Activated effector memory CD4-positive, alpha-beta T cell treated with anti-CD3 and anti-CD28 coated beads, Interleukin-2, amount 50 U/mL, for 16 hours (primary cell): ENCODE measurements at places on chromosomes 5 and 9.

GRCh38 chr5:80190960-80191359 is 64.9 kb downstream of the SERINC5 start:
- DNase-seq = no peak

GRCh38 chr9:32965999-32966722 is 35.3 kb downstream of the APTX start:
- DNase-seq = no peak

- DNase-seq = no peak
These were observed 121.9 kb downstream of the CDH18 start for GRCh38 chr5:19866090-19866450.

DNA sequence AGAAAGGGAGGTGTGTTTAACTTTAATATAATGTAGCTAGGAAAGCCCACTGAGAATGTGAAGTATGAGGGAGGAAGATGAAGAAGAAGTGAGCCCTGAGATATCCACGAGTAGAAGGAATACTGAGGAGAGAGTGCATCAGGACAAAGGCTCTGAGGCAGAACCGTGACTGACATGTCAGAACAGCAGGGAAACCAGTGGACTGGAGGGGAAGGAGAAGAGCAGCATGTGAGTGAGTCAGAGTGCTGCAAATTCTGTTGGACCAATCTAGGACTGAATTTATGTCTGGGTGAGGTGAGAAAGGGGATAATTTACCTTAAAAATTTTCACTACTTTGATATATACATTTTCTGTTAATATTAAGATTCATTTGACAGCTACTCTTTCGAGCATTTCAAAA is 110.3 kb downstream of the ST8SIA4 start:
- no peak for DNase-seq

GRCh38 chr5:55407059-55407684 is 99.4 kb downstream of the MTREX start:
- no peak for DNase-seq

GRCh38 chr9:94639061-94639998 is at the start of gene FBP1:
FBP1 (minus strand) TSS chr9:94639518; CDS start chr9:94639310, 208 bp downstream.
- DNase-seq = peak; percentile 77

GRCh38 chr5:14156650-14157492 is 13.7 kb downstream of the TRIO start:
- no peak for DNase-seq

DNA sequence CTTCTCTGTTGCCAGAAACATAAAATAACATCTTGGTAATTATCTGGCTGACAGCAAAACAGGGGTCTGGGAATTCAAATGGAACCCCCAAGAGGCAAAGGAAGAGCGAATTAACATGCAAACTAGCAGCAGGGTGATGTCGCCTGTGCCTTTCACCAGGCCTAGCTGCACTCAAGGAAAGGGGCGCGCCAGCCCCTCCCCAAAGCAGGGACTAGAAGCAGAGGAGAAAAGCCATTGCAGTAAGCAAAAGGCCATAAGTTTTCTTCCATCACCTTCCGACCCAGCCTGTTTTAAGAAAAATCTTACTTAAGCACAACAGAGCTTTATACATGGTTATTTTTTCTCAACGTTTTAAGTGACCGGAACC is 539 bp downstream of the POC5 start:
- peak; percentile 65 for DNase-seq

DNA sequence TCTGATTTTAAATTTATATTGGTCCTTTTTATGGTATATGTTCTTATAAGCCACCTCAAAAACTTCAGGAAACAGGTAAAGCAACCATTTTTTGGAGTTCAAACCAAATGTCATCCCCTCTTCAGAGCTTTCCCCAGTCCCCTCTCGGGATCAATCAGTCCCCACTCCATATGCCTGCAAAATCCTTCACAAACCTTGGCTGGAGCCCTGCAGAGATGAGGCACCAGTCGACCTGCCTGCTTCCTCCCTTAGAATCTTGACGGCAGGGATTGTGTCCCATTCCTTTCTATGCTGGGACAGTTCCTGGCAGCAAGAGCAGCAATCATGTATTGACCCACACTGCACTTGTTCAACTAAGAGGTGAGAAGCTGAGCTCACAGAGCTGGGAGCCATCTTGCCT is 22.6 kb downstream of the B4GALT1 start:
- peak; percentile 36 for DNase-seq

DNA sequence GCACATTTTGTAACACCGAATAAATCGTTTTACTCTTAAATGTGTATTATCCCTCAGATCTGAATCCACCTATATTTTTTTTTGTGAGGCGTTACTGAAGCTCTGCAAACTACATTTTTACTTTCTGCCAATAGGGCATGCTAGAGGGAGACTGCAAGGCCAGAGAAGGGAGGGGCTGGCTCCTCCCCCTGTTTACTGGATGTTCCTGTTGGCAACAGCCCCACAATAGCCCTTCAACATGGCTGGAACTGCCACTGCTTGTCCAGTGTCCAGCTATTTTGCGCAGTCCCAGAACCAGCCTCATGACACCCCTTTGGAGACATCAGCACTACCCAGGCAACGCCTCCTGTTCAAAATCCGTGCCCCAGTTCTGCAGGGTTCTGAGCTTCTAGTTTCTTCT is 85.4 kb upstream of the MIER3 start:
- no peak for DNase-seq

- no peak for DNase-seq
These were observed 144.8 kb upstream of the ADCY2 start for GRCh38 chr5:7251132-7251531.

DNA sequence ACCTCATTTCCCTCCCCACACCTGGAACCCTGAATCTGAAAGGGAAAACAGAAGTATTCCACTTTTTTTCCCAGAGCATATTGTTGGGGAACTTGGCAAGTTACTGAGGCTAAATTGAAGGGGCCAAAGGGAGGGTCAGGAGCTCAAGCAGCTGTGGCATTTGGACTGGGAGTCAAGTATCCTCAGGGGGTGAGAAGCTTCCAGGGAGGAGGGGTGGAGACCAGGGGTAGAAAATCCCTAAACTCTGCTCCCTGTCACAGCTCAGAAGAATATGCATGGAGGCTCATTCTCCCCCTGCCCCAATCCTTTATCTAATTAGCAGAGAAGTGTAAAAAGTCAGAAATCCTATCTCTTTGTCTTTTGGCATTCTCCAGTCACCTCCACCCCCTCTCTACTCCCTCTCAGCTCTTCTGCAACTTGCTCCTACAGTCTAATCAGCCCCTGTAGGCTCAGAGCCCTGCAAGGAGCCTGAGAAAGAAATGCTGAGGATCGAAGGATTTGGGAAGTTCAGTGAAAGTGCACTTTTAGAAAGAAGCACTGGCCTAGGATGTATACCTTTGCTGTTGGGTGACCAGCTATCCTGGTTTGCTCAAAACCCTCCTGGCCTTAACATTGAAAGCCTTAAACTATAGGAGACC is 5.7 kb upstream of the WNT8A start:
- no peak for DNase-seq

- no peak for DNase-seq
These were observed 127.8 kb downstream of the GRIA1 start for GRCh38 chr5:153618307-153618706.

- DNase-seq = peak; percentile 22
These were observed 29.2 kb upstream of the TIFAB start for GRCh38 chr5:135481387-135481786.

GRCh38 chr9:33620738-33621439 is 96.8 kb downstream of the ANKRD18B start:
- no peak for DNase-seq

GRCh38 chr9:91734371-91734981 is 215.6 kb downstream of the ROR2 start:
- DNase-seq = peak; percentile 88

DNA sequence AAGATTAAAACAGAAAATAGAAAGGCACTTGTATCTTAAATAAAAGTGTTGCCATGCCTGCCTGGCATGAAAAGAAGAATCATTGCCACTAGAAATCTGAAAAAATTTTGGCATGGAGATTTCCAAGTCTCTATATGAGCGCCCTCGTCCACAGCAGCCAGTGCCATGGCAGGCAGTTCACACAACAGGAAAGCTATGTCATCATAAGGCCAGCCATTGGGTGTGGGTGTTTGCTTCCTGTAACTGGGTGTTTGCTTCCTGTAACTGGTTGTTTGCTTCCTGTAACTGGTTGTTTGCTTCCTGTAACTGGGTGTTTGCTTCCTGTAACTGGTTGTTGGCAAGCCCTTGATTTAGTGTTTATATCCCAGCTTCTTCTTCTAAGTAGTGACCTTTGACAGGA is 446.7 kb downstream of the IRX1 start:
- DNase-seq = no peak
